ENCODE measurements at places on chromosomes 4 and X. TPM values are rescaled to one million over a fixed set of nuclear protein-coding genes. Genes with fewer than 3 reads are reported as not detected.

Gene GRIA3
- total RNA-seq: not detected

GRCh38 chrX:1153940-1154339 lies 58.5 kb downstream of the CRLF2 start:
- no peak for DNase-seq

- DNase-seq: no peak
These were observed 16.3 kb downstream of the SPRY1 start for GRCh38 chr4:123412700-123413512.

GRCh38 chr4:57157596-57158137 lies 47.5 kb upstream of the IGFBP7 start:
- DNase-seq: no peak

Gene PRDM8
- total RNA-seq: 4.0 TPM

Gene UGT2B10
- not detected for total RNA-seq

GRCh38 chr4:111802191-111802590 lies 343.1 kb upstream of the FAM241A start:
- no peak for DNase-seq

DNA sequence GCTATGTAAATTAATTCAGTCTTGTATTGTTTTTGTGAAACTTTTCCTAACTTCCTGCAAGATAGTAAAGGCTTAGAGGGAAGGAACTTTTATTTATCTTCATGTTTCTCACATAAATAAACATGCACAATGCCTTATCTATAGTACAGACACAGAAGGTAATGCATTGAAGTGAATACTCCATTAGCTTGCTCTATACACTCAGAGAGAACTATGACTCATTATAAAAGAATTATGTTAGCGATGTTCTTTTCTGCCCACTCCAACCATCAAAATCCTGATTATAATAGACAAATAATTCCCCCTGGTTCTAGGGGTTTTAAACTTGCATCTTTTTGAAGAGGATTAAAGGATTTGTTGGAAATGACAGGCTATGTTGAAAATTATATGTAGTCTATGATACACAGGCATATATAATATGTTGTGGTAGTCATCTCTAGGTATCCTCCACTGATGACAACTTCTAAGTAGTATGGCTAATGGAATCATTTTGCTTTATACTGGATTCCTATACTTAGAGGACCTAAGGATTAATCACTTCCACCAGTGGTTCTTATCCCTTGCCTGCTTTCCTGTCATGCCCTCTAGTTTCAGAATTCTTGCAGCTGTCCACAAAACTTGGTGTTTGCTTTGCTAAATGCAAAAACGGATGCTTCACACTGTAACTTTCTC lies 115.7 kb downstream of the NDST4 start:
- no peak for DNase-seq

GRCh38 chrX:112058255-112058654 lies 24.3 kb downstream of the TRPC5 start:
- no peak for DNase-seq

Gene MAGT1
- total RNA-seq: 28.8 TPM

Gene TMEM271
- total RNA-seq: not detected

- no peak for DNase-seq
These were observed 53.2 kb downstream of the CPLX1 start for GRCh38 chr4:772776-773175.

GRCh38 chr4:73189274-73189810 lies 69.3 kb downstream of the ANKRD17 start:
- no peak for DNase-seq

GRCh38 chr4:153439831-153440230 lies 26.3 kb upstream of the TMEM131L start:
- DNase-seq: no peak

Gene USP17L28
- not detected for total RNA-seq

Gene ADAM29
- not detected for total RNA-seq

DNA sequence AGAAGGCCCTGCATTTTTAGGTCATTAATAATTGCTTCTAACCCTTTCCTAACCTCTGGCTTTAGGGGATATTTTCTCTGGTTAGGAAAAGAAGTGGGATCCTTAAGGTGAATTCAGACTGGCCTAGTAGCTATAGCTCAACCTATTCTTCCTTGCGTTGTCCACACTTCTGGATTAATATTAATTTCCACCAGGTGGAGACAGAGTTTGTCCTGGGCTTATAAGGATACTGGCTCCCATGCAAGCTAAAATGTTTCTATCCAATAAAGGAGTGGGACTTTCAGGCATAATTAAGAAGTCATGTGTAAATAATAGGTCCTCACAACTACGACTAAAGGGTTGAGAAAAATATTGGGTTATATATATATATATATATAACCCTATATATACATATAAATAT lies 860.0 kb upstream of the POU3F4 start:
- peak; percentile 1 for DNase-seq

Gene BMX
- 3.3 TPM for total RNA-seq

Gene XAGE2
- total RNA-seq: not detected

GRCh38 chrX:13732246-13733067 lies 2.0 kb downstream of the TRAPPC2 start:
- DNase-seq: no peak

GRCh38 chr4:53656421-53656981 lies 65.2 kb upstream of the LNX1 start:
- peak; percentile 54 for DNase-seq

DNA sequence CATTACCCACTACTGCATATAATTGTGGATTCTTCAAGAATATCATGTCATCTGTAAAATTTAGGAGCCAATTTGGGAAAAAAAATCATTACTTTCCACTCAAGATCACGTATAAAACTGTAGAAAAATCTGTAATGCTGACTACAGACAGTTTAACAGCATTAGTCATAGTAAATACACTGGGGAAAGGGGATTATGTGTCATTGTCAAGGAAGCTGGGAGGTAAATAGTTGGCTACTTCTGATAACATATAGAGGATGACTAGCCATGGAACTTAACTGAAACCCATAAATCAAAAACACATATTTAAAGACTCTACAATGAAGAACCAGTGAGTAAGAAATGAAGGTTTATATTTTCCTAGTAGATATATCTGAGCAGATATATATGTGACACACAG lies 1666.4 kb upstream of the IGFBP7 start:
- DNase-seq: no peak

Data from stomach (tissue), 19 donors.